Stimulated activated CD8-positive, alpha-beta memory T cell treated with anti-CD3 and anti-CD28 coated beads, Interleukin-7, amount 100 ng/mL, for 4 hours (primary cell): ENCODE measurements at places on chromosomes 3 and 15.

GRCh38 chr3:47825590-47825989 is 22.7 kb downstream of the DHX30 start:
- DNase-seq = no peak

DNA sequence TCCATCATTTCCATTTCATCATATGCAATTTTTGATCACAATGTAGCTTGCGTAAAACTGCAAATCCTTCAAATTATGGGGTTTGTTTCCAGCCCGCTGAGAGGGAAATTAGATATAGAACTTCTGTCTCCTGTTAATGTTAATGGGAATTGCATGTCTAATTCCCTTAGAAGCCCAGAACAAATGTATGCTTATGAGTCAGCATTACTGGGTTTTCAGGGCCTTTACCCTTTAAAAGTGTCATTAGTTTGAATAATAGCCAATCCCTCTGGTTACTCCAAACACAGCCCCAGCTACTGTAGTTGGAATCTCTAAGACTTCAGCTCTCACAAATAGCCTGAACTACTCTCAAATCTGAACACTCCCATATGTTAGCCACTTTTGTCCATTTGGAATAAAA is 439.4 kb downstream of the C3orf38 start:
- DNase-seq = no peak

GRCh38 chr3:118526758-118527513 is 507.7 kb downstream of the IGSF11 start:
- no peak for DNase-seq

DNA sequence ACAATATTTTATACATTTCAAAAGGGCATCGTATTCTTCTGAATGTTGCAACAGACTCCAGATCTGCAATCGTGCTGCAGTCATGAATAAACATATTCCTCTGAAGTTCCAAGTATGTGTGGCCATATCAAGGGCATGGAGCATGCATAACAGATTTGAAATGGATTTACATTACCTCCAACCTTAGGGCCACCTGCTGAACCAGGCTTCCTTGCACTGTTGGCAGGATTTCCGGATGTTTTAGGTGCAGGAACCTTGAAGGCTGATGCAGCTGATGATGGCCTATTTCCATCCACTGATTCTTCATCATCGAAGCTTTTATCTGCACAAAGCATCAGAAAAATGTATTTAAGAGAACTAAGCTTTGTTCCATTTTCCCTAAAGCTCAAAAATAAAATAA is 73.5 kb downstream of the CLASP2 start:
- no peak for DNase-seq

DNA sequence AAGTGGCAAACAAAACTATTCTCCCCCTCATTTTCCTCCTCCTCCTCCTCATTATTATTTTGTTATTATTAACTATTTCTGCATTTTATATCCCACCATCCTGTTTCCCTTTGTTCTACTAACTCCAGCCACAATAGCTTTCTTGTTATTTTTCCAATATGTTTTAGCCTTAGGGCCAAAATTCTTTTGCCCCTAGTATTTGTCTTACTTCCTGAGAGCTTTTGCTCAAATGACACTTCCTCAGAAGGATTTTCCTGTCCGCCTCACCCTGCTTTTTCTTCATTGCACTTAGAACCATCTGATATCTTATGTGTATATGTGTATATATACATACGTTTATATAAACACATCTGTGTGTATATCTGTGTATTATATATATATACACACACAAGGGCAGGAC is 32.7 kb upstream of the NUDT16 start:
- no peak for DNase-seq

DNA sequence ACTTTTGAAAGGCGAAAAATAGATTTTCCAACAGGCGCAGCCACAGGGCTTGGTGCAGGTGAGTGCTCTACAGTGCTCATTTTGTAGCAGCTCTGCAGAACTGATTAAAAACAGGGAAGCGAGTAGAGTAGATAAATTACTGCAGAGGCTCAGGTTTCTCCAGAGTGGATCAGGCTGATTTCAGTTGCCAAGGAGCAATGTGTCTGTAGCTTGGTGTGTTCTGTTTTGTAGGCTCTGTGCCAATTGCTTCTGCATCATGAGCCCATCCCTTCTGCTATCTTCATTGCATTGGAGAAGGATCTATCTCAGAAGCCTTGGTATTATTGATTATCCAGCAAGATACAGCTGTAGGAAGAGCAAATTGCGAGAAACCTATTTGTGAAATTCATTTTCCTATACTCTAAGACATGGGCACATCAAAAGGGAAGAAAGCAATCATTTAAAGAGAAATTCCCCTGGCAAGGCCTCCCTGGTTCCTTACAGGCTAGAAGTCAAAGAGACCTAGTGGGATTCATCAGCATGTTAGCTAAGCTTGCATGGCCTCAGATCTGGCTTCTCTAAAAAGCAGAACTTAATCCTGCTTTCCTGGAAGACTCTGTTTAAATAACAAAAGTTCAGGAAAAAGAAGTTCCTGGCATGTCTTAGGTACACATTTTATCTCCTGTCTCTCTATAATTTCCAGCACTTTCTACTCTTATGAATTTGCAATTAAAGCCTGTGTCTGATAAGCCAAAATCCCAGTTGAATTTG is 432.4 kb upstream of the ATP10A start:
- DNase-seq = no peak

DNA sequence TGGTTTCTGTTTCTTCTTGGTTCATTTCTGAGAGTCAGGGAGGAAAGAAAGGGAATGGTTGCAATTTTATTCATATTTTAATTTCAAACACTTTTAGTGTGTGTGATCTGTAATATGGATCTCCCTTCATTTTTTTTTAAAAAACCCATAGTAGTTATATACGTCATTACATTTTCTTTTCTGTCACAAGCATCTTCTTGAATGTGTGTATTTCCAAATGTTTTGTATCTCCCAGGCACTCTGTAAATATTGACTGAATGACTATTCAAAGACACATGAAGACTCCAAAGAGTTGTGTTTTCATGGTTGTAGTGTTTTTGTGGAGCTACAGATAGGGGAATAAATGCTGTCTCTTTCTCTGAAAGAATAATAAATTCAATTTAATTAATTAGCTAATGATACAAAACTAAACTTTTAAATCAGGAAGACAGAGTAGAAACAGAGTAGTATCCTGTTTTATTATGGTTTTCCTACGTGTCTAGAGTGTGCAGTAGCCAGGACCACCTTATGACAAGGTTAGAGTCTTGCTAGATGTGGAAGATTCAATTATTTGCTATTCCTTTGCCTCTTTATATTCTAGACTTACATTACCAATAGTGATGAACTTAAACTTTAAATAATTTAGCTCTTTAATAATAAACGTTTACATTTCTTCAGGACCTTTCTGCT is 35.5 kb downstream of the NECTIN3 start:
- DNase-seq = no peak

DNA sequence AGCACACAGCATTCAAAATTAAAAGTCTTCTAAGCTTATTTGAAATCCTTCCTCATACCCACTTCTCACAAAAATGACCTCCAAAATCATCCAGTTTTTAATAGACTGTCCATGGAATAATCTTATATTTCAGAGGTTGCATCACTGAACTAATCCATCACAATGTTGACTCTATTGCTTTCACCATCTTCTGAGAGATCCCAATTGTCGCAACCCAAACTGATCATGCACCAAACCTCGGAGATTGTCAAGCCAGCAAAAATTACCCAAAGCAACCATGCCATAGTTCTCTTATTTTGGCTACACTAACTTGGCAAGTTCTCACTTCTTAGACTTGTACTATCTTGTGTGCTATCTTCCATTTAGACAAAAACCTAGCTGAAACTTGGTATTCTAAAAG is 75.5 kb downstream of the LRRFIP2 start:
- DNase-seq = no peak

DNA sequence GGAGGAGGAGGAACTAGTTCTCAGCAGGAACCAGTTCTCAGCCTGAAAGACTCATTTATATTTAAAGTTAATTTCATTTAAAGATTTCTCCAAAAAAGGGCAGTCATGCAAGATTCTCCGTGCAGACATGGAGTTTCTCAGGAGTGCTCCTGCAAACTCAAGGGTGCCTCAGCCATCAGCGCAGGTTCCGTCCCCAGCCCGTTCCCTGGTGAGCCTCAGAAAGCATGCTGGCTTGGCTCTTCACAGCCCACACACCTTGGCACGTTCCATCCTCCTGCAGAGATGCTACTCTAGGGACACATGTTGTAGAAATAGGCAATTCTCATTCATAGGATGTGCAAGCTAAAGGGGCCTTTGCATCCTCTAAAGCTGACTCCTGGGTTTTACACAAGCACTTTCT is 123.0 kb downstream of the LIPC start:
- no peak for DNase-seq

GRCh38 chr3:62708638-62709373 is 166.4 kb downstream of the CADPS start:
- DNase-seq = no peak

GRCh38 chr3:135622656-135623055 is 342.9 kb upstream of the PPP2R3A start:
- no peak for DNase-seq

- DNase-seq = no peak
Measured at GRCh38 chr3:60177726-60178125, 1073.5 kb downstream of the FHIT start.

DNA sequence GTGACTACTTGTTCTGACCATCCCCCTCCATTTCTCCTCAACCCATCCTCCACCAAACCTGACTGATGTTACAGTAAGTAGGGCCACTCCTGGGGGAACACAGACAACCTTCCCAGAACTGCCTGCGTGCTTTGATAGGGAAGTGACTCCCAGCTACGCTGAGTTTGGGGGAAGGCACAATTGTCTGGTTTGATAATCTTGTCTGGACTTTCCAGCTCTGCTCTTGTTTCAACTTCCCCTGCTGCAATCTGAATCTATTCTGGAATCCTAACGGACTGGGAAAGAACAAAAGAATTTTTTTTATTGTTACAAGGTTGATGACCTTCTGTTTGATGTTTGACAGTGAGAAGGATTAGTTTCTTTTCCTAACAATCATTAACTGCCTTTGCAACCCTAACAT is 895.6 kb downstream of the ROBO1 start:
- no peak for DNase-seq
